Stimulated activated CD8-positive, alpha-beta memory T cell treated with anti-CD3 and anti-CD28 coated beads, Interleukin-2, amount 100 ng/mL, for 1 hour (primary cell): ENCODE measurements at places on chromosomes 1 and 21.

GRCh38 chr1:3294450-3294849, 160.0 kb upstream of the ARHGEF16 start:
- no peak for DNase-seq

- DNase-seq: no peak
These were observed 5.5 kb upstream of the SNX27 start for GRCh38 chr1:151606384-151606783.

DNA sequence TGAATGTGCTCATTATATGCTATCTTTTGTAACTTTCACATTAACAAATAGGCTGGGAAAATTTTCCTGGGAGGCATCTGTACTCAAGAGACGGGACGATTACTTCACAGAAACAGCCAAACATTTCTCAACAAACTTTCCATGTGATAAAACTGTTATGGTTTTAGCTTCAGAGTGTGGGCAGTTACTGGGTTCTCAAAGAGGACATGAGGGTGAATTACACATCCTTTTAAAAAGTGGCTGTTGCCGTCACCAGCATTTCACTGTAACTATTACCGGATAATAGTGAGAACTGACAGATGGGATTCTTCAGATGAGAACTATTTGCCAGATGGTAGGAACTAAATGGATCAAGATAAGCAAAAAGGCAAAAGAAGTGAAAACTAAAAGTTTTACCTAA, 109.1 kb downstream of the APP start:
- DNase-seq: no peak

- DNase-seq: no peak
These were observed 186.7 kb downstream of the TOMM20 start for GRCh38 chr1:234942012-234942332.

GRCh38 chr1:17984583-17984982, 123.0 kb upstream of the IGSF21 start:
- no peak for DNase-seq

- no peak for DNase-seq
These were observed 894 bp downstream of the TCEA3 start for GRCh38 chr1:23423415-23424292.

DNA sequence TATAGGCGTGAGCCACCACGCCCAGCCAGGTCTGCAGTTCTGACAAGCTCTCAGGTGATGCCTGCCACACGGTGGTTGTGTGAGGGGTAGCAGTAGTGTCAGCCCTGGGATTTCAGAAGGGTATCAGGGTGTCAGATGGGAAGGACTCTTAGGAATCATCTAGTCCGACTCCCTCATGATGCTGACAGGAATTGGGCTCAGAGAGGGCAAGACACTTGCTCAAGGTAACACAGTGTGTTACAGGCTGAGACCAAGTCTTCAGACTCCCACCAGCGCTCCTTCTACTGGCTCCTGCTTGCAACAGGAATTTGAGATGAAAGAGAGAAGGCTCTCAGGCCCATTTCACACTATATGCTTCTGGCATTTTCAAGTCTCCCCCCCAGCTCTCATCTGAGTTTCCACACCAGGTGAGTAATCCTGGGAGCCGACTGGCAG, 6.9 kb downstream of the HTR1D start:
- DNase-seq: no peak

DNA sequence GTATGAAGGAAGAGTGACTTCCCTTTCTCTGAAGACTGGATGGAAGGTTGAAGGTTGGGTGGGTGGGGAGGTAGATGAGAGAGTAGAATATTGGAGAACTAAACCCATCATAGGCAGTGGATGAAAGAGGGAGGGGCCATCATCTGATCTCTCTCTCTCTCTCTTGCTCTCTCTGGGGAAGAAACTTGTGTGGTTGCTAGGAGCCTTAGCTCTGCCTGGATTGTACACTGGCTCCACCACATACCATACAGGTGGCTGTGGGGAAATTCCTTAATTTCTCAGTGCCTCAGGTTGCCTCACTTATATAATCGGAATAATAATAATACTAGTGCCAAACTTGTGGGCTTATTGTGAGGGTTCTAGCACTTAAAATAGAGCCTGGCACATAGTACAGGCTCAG, 9.5 kb downstream of the XCL1 start:
- DNase-seq: no peak
